ENCODE measurements at places on chromosomes 3 and 15. TPM values are rescaled to one million over a fixed set of nuclear protein-coding genes. Genes with fewer than 3 reads are reported as not detected.

Gene GATA2
- total RNA-seq, result 9.0 TPM

Gene ONECUT1
- not detected for total RNA-seq

Gene STRC
- total RNA-seq, result not detected

Gene SHC4
- total RNA-seq, result 1.9 TPM

Gene GPR176
- total RNA-seq, result 50.8 TPM

Gene ADAMTS17
- 1.6 TPM for total RNA-seq

Gene APOD
- 1.6 TPM for total RNA-seq

Gene WNT5A
- total RNA-seq, result 193 TPM

Gene CCR5
- total RNA-seq, result not detected
